Activated T-helper 1 cell treated with anti-CD3 and anti-CD28 coated beads, Interleukin-12 subunit alpha, Interleukin-12 subunit beta, Interleukin-2, Interleukin-4 antibody, amounts not matched to agents 30 ng/mL and 10 ng/mL and 1 ng/mL, durations not matched to agents 14 hours and 24 hours and 36 hours (primary cell): ENCODE measurements at places on chromosomes 4 and X. TPM values are rescaled to one million over a fixed set of nuclear protein-coding genes. Genes with fewer than 3 reads are reported as not detected.

GRIA3 gene
- total RNA-seq = not detected in 2 replicates

HELQ gene
- 8.8 and 9.7 TPM in 2 replicates for total RNA-seq

- H3K4me3 ChIP-seq = no peak overlapping the region
- H3K27ac ChIP-seq = no peak overlapping the region
- H3K36me3 ChIP-seq = peaks cover 2% of the 10 kb centered on the region
- no peaks in the 10 kb centered on the region for H3K4me1 ChIP-seq
Measured at GRCh38 chrX:66602381-66602938, 36.4 kb downstream of the EDA2R start.

- no peak for DNase-seq
- H3K36me3 ChIP-seq = peaks cover 4% of the 10 kb centered on the region
- no peaks in the 10 kb centered on the region for H3K27me3 ChIP-seq
- peaks cover 4% of the 10 kb centered on the region for H3K4me1 ChIP-seq
Measured at GRCh38 chr4:138188406-138189084, 53.6 kb downstream of the SLC7A11 start.

- H3K27me3 ChIP-seq = no peaks in the 10 kb centered on the region
- no peak overlapping the region for H3K27ac ChIP-seq
- no peak overlapping the region for H3K4me3 ChIP-seq
Measured at GRCh38 chr4:1997712-1998111, 11.1 kb downstream of the NELFA start.

DNA sequence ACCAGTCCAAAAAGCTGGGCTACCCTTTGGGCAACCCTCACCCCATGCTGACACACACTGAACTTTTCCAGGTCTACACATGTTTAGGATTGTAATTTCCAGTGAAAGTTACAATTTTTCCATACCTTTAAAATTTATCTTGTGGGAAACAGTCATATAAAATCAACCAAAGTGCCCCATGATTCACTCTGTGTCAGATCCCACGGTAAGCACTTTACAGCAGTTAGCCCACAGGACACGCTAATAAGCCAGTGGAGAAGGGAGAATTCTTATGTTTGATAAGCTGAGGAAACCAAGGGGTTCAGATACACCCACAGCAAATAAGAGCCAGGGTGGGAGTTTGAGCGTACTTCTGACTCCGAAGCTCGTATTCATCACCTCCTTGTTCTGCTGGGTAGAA is 72.4 kb upstream of the TBL1X start:
- peaks cover 2% of the 10 kb centered on the region for H3K36me3 ChIP-seq
- H3K4me3 ChIP-seq = no peak overlapping the region
- no peak for DNase-seq

- H3K4me3 ChIP-seq = no peak overlapping the region
- no peak overlapping the region for H3K27ac ChIP-seq
- no peaks in the 10 kb centered on the region for H3K4me1 ChIP-seq
- H3K27me3 ChIP-seq = no peaks in the 10 kb centered on the region
Measured at GRCh38 chr4:105934386-105934785, 39.1 kb downstream of the NPNT start.

- H3K27me3 ChIP-seq = no peaks in the 10 kb centered on the region
- H3K27ac ChIP-seq = no peak overlapping the region
- no peaks in the 10 kb centered on the region for H3K36me3 ChIP-seq
- no peak for DNase-seq
Measured at GRCh38 chrX:123525123-123525725, 207.6 kb downstream of the THOC2 start.

GRCh38 chr4:144582105-144582850 is 63.7 kb upstream of the HHIP start:
- no peak overlapping the region for H3K27ac ChIP-seq
- H3K4me1 ChIP-seq = no peaks in the 10 kb centered on the region
- H3K4me3 ChIP-seq = no peak overlapping the region
- H3K36me3 ChIP-seq = no peaks in the 10 kb centered on the region
- no peak for DNase-seq

GRCh38 chrX:56557376-56557929 is 6.0 kb upstream of the UBQLN2 start:
- H3K27ac ChIP-seq = no peak overlapping the region
- no peaks in the 10 kb centered on the region for H3K4me1 ChIP-seq
- DNase-seq = no peak
- H3K27me3 ChIP-seq = peaks cover 2% of the 10 kb centered on the region
- H3K4me3 ChIP-seq = no peak overlapping the region
- H3K36me3 ChIP-seq = no peaks in the 10 kb centered on the region

GRCh38 chr4:175125410-175126068 is 207.4 kb downstream of the ADAM29 start:
- H3K36me3 ChIP-seq = no peaks in the 10 kb centered on the region
- no peak overlapping the region for H3K4me3 ChIP-seq
- no peaks in the 10 kb centered on the region for H3K27me3 ChIP-seq
- H3K27ac ChIP-seq = no peak overlapping the region
- no peak for DNase-seq
- no peaks in the 10 kb centered on the region for H3K4me1 ChIP-seq

YIPF7 gene
- not detected in 2 replicates for total RNA-seq

DNA sequence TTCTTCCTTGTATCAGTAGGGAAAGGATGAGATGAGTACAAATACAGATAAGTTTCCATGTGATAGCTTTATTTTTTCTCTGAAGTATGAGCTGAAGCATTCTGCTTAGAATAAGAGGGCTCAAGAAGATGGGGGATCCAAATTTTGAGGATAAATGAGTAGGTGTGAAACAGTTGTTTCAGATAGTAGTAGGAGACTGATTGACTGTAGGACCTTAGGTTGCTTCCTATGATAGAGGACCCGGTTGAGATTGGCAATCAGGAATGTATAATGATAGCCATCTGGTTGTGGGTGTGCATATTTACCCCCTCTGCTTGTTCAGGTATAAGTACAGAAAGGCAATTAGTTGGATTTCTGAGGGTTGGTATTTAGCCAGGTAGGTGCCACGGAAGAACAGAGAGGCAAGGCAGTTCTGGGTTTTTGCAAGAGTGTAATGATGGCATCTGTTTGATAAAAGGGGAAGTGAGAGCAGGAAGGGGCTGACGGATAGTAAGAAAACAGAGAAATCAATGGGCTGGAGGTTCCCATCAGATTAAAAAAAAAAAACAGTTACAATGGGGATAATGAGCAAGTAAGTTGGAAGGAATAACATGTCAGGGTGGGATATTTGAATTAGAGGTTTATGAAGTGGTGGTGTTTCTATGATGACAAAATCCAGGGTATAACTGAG is 13.7 kb downstream of the OCRL start:
- H3K4me1 ChIP-seq = no peaks in the 10 kb centered on the region
- DNase-seq = no peak
- H3K36me3 ChIP-seq = no peaks in the 10 kb centered on the region
- no peak overlapping the region for H3K4me3 ChIP-seq

GRCh38 chrX:74458736-74459135 is 37.4 kb downstream of the SLC16A2 start:
- H3K27ac ChIP-seq = no peak overlapping the region
- no peaks in the 10 kb centered on the region for H3K4me1 ChIP-seq
- H3K36me3 ChIP-seq = no peaks in the 10 kb centered on the region
- no peak overlapping the region for H3K4me3 ChIP-seq

UGT2B15 gene
- total RNA-seq = not detected in 2 replicates

DNA sequence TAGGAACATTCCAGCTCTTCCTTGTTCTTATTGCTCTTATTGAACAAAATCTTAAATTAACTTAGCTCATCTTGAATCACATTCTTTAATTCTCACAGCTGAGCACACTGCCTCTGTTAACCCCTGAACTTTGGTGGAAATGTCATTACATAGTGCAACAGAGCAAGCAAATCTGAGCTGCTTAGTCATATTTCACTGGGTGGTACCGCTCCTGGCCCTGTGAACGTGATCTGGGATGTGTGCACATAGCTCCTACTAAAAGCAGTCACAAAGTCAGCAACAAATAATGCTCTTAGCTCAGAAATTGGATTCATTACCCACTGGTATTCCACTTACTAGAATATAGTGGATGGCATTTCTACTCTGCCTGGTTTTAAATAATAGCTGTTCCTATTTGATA is 27.9 kb downstream of the ARHGEF6 start:
- no peak overlapping the region for H3K27ac ChIP-seq
- H3K4me1 ChIP-seq = peaks cover 64% of the 10 kb centered on the region
- no peak for DNase-seq

DNA sequence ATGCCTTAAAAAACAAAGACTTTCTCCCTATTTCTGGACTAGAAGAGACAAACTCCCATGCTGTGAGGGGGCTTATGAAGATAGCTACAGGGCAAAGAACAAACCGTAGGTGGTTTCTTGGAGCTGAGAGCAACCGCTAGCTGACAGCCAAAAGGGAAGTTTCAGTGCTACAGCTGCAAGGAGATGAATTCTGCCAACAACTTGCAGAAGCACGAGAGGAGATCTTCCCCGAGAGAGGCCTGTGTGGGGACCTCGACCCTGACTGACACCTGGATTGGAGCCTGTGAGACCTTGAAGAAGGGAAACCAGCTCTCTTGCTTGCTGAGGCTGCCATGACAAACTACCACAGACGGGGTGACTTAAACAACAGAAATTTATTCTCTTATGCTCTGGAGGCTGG is 183.8 kb upstream of the VCX3A start:
- peaks cover 2% of the 10 kb centered on the region for H3K27me3 ChIP-seq
- H3K4me3 ChIP-seq = no peak overlapping the region
- H3K4me1 ChIP-seq = no peaks in the 10 kb centered on the region
- H3K36me3 ChIP-seq = no peaks in the 10 kb centered on the region
- DNase-seq = no peak
